ENCODE measurements at places on chromosomes 2 and 18. TPM values are rescaled to one million over a fixed set of nuclear protein-coding genes. Genes with fewer than 3 reads are reported as not detected.

Gene EHD3
- total RNA-seq = 13.4 TPM

Gene CXCR4
- total RNA-seq = 95.7 TPM

Gene CPLX4
- 46.1 TPM for total RNA-seq

Gene ABHD1
- 0.49 TPM for total RNA-seq

Gene GCKR
- total RNA-seq = not detected

Gene HNMT
- total RNA-seq = 29.9 TPM

Gene ROCK1
- 88.6 TPM for total RNA-seq
